ENCODE measurements at places on chromosomes 3 and 15.

GRCh38 chr15:59299929-59300617, 72.6 kb downstream of the MYO1E start:
- DNase-seq: peak; percentile 96

GRCh38 chr15:68933001-68933400, 2.7 kb downstream of the SPESP1 start:
- no peak for DNase-seq

GRCh38 chr3:125140011-125140817, 72.3 kb downstream of the SLC12A8 start:
- peak; percentile 60 for DNase-seq

GRCh38 chr3:59277201-59277600, 227.4 kb upstream of the CFAP20DC start:
- no peak for DNase-seq

- DNase-seq: no peak
Observed at GRCh38 chr3:28840976-28841376, 439.9 kb upstream of the RBMS3 start.

- peak; percentile 57 for DNase-seq
Observed at GRCh38 chr3:143000528-143000927, 842 bp upstream of the U2SURP start.

DNA sequence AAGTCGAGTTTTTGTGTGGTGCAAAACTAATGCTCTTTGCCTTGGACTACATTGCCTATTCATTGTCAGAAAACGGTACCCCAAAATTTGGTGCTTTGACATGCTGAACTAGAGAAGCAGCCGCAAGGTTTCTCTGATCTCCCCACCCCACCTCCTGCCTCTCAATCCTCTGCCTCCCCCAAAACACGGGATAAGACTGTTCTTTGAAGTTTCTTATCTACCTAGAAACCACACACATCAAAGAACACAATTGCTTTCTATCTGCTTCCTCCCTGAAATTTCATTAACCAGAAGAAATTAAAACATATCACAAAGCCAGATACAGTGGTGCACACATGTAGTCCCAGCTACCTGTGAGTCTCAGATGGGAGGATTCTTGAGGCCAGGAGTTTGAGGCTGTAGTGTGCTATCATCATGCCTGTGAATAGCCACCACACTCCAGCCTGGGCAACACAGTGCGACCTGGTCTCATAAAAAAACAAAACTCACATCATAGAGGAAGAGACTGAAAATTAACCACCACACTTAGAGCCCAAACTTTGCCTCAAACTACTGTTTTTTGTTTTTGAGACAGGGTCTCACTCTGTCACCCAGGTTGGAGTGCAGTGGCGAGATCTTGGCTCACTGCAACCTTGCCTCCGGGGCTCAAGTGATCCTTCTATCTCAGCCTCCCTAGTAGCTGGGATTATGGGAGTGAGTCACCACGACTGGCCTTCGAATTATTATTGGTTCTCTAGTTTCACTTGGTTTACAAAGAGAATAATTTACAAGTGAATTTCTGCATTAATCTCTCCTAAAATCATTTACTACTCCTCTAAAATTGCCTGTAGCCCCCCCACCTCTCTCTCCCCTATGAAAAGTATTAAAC, 2.7 kb upstream of the PCNP start:
- DNase-seq: no peak

- peak; percentile 64 for DNase-seq
Observed at GRCh38 chr3:170488802-170489201, 70.1 kb downstream of the CLDN11 start.

- DNase-seq: no peak
Observed at GRCh38 chr3:40885430-40885829, 313.9 kb upstream of the CTNNB1 start.

DNA sequence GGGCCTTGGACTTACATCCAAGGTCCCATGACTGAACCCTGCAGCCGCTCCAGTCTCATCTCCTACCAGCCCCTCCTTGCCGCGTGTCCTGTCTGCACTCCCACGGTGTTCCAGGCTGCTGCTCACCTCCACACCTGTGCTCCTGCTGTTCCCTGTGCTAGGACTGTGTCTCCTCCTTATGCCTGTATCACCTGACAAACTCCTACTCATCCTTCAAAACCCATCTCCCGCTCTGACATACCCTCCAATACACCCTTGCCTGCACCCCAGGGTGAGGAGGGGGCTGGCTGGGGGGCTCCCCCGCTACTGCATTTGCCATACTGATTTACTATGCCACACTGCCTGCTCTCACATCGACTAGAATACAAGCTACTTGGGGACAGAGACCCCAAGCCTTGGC, 53.6 kb downstream of the CYP11A1 start:
- DNase-seq: no peak

DNA sequence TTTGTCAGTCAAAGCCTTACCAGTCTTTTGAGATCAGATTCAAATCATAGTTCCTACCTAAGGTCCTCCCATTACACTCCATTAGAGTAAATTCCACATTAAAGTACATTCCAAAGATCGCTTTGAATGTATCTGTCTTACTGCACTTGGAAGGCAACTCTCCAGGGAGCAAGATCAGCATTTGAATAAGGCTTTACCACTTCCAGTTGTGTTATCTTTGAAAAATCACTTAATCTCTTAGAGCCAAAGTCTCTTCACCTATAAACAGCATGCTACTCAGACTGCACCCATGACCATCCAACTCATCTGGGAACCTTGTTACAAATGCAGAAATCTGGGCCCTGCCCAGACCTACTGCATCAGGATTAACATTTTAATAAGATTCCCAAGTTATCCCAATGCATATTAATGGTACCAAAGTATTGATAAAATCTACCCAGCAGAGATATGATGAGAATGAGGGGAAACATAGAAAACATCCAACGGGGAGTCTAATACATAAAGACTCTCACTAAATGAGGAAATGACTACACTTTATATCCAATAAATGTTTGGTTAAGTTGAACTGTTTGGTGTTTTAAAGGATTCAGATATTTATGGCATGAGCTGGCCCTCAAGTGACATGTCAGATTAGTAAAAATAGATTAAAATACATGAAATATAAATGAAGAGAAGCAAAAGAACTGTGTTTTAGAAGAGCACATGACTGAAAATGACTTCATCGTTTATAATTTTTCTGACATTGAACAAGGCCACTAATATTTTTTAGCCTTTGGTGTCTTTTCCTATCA, 75.9 kb downstream of the TNIK start:
- peak; percentile 46 for DNase-seq

DNA sequence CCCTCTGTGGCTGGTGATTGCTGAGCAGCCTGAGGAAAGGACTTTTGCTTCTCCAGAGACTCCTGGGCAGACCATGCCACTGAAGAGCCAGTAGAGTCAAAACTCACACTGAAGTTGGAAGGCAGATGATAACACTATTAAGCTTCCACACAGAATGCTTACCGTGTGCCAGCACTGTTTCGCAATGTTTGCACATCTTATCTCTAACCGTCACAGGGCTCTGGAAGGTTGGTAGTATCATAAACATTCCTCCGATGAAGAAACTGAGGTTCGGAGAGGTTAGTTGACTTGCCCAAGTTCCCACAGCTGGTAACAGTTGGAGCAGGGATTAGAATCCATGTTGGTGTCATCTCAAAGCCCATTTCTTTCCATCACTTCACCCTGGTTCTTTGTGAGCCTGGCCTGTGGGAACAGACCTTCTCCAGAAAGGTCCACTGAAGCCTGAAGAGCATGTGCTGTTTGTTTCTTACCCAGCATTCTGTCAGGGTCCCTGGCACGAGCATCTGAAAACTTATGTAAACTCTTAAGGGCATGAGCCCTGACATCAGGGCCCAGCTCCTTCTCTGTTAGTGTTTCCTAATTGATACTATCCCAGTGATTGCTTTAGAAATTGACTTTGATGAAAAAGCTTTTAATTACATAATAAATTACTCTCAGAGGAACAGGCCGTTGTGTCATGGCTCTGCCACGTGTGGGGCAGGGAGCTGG, 77.0 kb upstream of the PRR23C start:
- DNase-seq: no peak

- no peak for DNase-seq
Observed at GRCh38 chr3:116118475-116119169, 326.7 kb downstream of the LSAMP start.

DNA sequence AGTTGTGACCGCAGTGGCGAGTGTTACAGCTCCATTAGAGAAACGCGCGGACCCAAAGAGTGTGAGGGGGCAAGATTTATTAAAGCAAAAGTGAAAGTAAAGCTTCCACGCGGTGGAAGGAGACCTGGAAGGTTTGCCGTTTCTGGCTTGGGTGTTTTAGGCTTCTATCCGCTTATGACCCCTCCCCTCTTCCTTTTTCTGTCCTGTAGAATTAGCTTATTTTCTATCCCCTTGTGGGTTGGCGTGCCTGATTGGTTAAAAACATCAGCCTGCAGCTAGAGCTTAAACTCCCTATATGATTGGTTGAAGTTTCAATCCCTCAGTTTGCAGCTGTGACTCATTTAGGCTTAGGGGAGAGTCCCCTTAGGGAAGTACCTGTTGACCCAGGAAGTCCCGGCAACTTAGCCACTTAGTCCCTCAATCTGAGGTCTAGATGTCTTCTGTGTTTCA, 39.6 kb downstream of the C3orf38 start:
- no peak for DNase-seq

DNA sequence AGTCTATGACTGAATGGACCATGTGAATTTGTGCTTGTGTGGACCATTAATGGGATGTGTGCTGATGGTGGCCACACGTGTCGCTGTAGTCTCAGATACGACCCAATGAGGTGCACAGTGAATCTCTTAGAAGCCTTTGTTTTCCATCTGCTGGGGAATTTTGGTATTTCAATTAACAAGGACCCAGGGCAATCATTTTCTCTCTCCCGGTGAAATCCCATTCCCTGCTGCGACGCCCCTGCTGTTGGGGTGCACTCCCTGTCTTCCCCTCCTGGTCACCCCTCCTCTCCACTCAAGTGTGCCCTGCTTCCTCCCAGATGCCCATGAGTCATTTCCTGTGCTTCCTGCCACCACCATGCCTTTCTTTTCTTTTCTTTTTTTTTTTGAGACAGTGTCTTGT, 32.7 kb downstream of the EBLN2 start:
- no peak for DNase-seq

GRCh38 chr3:62677926-62678325, 197.3 kb downstream of the CADPS start:
- no peak for DNase-seq

- no peak for DNase-seq
Observed at GRCh38 chr15:85124173-85124572, 142.5 kb downstream of the PDE8A start.

DNA sequence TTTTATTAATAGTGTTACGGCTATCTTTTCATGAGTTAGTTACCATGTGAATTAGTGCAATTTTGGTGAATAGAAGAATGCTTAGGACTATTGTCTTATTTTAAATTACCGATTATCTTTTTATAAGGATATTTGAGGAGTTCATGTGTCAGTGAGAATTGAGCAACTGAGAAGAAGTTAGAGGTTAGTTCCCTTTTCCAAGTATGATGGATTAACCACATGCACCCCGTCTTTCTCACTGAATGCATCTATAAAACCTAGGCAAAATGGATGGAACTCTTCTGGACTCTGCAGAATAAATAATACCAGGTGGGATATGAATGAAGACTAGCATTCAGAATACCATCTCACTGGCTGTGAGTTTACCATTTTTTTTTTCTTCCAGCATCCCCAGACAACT, 74.3 kb downstream of the TCF12 start:
- no peak for DNase-seq

DNA sequence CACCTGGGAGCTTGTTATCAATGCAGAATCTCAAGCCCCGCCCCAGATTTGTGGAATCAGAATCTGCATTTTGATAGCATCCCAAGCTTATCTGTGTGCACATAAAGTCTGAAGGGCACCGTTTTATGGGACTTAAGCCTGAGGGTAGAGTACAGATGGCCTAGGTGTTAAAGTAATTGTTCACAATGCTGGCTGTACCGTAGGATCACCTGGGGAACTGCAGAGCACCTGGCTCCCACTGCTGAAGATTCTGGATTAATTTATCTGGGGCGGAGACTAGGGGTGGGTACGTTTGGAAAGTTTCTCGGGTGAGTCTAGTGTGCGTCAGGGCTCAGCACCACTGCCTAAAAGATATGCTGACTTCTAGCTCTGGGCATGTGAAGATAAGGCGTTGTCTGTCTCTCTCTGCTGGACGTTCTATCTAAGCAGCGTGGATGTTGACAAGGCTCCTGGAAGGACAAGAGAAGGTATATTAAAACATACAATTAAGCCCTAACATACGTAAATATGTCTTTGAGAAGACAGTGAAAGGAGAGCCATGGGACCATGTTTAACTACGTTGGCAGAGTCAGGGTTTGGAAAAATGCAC, 63.2 kb upstream of the RASGRP1 start:
- no peak for DNase-seq

GRCh38 chr3:169545606-169546005, 117.9 kb downstream of the MECOM start:
- no peak for DNase-seq

- no peak for DNase-seq
Observed at GRCh38 chr3:83248454-83248853, 1487.0 kb upstream of the GBE1 start.

DNA sequence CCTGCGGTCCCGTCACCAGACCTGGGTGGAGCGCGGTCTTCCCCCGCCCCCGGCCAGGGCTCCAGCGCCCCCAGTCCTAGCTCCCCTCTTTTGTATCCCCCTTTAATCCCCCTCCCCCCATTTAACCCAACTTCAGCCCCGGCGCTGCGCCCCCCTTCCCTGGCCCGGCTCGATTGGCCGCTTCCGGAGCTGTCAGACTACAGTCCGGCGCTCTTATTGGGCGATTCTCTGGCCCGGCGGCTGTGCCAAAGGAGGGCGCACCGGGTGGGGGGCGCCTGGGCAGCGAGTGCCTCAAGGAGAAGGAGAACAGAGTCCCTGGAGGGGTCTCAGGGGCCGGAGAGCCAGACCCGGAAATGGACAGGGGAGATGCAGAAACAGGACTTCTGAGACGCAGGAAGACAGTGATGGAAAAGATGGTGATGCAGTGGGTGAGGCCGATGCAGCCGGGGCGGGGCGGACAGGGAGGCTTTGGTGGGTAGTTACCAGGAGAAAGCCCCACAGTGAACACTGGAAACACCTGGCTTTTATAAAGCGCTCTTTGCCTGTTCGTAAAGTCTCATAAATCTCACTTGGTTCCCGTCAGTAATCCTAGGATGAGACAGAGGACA, 1.2 kb upstream of the ADCY5 start:
- peak; percentile 11 for DNase-seq

DNA sequence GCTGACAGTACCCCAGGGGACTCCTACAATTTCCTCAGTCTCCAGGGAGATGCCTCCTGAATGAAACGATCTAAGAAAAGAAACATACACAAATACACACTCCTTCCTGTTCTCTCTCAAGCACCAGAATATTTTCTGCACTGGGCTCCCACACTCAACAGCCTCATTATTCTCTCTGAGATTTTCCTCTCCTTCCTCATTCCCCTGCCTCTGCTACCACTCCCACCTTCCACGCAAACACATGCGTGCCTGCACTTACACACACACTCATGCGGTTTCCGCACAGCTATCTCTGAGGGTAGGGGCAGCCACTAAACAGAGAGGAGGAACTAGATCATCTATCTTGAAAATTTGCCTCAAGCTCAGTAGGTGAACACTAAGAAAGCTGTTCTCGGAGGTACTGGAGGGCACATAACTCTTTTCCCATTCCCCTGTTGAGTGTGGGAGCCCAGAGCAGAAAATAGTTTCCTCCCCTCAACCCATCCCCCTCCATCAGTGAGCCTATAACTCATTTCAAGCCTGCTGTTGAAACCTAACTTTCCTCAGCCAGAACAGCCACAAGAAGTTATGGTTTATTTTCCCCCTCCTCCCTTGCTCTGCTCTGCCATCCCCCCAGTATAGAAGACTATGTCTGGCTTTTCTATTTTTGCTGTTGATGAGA, 30.5 kb upstream of the TIPARP start:
- DNase-seq: peak; percentile 71
